ENCODE measurements at places on chromosomes 16 and 17.

DNA sequence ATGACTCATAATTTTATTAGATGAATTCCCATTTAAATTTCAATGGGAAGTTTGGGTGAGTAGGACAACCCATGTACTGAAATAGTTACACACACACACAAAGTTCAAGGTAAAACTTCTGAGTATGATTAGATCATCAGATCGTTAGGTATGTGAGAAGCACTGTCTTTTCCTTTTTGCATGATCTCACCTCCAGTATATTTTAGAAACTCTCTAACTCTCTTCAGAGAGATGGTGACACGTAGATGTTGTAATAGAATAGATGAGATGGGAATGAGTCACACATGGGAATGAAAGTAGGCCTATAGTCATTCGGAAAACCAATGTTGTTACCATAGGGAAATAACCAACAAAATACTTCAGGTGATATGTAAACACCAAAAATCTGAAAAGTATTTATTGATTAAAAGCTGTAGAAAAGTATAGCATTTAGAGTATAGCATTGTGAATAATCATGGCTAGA is 22.2 kb downstream of the KRT23 start:
- no peak for DNase-seq

- no peak for DNase-seq
Observed at GRCh38 chr17:31802502-31802901, 56.5 kb downstream of the COPRS start.

GRCh38 chr16:59214455-59214854 is 480.3 kb upstream of the GOT2 start:
- DNase-seq: no peak

DNA sequence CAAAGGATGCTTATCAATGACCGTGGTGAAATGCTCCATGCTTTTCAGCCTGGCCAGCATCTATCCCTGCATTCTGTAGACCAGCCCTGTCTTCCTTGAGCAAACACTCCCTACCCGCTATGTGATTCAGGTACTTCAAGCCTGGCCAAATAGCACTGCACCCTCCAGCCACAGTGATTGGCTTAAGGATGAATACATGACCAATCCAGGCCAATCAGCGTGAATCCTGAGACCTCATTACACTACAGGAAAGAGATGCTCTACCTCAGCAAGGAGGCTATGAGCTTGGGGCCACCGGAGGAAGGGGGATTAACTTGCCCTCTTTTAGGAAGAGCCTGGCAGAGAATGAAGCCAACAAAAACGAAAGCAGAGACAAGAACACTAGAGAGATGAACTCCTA is 162.5 kb downstream of the ZNF423 start:
- DNase-seq: no peak

GRCh38 chr17:58311429-58311894 is 17.1 kb downstream of the TSPOAP1 start:
- DNase-seq: no peak

DNA sequence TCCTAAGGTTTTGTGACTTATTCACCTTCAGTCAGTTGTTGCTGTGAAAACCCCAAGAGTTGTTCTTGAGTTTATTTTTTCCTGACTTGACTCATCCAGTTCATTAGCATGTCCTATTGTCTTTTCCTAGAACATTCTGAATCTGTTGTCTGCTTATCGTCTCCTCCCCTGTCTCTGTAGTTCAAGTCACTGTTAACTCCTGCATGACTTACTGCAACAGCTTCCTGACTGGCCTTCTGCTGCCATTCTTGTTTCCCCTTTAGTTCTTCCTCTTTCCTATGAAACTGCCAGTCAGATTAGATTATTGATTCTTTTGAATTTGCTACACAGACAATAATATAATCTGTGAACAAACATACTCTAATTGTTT is 161.5 kb downstream of the FTO start:
- DNase-seq: no peak

DNA sequence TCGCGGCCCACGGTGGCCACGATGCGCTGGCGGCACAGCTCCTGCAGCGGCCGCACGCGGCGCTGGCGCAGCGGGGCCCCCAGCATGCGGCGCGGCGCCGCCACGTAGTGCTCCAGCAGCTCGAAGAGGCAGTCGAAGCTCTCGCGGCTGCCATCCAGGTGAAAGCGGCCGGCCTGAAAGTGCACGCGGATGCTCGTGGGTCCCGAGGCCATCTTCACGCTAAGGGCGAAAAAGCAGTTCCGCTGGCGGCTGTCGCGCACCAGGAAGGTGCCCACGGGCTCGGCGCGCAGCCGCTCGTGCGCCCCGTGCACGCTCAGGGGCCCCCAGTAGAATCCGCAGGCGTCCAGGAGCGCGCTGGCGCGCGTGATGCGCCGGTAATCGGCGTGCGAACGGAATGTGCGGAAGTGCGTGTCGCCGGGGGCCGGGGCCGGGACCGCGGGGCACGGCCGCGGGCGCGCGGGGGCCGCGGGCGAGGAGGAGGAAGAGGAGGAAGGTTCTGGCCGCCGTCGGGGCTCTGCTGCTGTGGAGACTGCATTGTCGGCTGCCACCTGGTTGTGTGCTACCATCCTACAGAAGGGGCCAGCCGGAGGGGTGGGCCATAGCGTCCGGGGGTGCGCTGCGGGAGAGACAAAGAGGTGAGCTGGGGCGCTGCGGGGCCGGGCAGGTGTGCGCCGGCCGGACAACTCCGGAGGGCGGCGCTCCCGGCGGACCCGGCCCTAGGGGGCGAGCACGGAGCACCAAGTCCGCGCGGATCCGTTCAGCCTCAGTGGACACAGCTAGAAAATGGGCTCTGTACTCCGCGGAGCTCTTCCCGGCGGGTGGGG is 879 bp downstream of the SOCS1 start:
- peak; percentile 28 for DNase-seq

- peak; percentile 59 for DNase-seq
Observed at GRCh38 chr17:46772475-46773220, 45.8 kb downstream of the WNT3 start.

DNA sequence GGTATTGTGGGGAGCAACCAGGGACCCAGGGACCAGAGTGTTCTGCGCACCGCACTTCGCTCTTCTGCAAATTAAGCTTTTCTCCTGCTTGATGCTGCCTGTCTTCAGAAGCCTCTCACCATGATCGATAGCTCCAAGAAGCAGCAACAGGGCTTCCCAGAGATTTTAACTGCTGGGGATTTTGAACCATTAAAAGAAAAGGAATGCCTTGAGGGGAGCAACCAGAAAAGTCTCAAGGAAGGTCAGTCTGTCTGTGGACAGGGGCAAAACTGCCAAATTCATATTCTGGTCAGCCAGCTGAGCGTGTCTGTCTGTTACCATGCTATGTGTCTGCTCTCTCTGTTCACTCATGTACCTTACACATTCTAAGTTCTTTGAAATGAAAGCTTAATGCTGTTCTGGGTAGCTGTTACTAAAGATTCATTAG is 115.7 kb downstream of the MRTFB start:
- no peak for DNase-seq

- no peak for DNase-seq
Observed at GRCh38 chr16:79602628-79603014, 2.1 kb upstream of the MAF start.

- DNase-seq: peak; percentile 23
Observed at GRCh38 chr17:81291662-81292061, 3.4 kb downstream of the SLC38A10 start.

- no peak for DNase-seq
Observed at GRCh38 chr17:7043182-7043496, 753 bp downstream of the SLC16A11 start.

DNA sequence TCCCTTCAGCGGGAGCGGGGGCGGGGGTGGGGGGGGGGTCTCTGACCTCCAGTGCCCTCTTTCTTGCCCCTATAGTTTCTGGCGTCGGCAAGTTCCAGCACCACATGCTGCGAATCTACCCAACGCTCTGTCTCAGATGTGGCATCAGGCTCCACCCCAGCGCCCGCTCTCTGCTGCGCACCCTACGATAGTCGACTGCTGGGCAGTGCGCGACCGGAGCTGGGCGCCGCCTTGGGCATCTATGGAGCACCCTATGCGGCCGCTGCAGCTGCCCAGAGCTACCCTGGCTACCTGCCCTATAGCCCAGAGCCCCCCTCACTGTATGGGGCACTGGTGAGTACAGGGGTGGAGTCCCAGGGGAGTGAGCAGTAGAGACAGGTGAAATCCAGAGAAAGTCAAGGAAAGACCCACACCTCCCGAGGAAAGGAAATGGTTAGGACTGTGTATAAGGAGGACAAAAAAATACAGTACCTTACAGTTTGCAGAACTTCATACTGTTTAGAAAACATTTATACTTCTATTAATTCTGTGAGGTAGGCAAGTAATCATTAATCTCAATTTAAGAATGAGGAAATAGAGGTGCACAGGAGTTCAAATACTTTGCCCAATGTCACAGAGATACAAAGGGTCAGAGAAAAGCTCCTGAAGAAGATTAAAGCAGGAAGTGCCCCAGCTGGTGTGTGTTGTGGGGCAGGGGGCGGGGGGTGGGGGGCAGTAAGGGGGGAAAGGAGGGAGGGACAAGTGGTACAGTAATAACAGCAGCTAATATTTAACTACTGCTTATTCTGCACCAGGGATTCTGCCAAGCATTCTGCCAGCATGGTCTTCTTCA is 2.5 kb downstream of the IRX6 start:
- DNase-seq: no peak

- no peak for DNase-seq
Observed at GRCh38 chr16:89407282-89407924, 83.0 kb downstream of the ANKRD11 start.
